ENCODE measurements at places on chromosomes 1 and 21. TPM values are rescaled to one million over a fixed set of nuclear protein-coding genes. Genes with fewer than 3 reads are reported as not detected.

Gene HNRNPR
- total RNA-seq: 201 TPM

Gene HSD3B1
- total RNA-seq: not detected

Gene OR2L3
- total RNA-seq: not detected

Gene EFHD2
- 17.8 TPM for total RNA-seq

Gene KCNE2
- 0.55 TPM for total RNA-seq

Gene NBPF11
- total RNA-seq: 29.7 TPM

Gene COL11A1
- total RNA-seq: 2.4 TPM

DNA sequence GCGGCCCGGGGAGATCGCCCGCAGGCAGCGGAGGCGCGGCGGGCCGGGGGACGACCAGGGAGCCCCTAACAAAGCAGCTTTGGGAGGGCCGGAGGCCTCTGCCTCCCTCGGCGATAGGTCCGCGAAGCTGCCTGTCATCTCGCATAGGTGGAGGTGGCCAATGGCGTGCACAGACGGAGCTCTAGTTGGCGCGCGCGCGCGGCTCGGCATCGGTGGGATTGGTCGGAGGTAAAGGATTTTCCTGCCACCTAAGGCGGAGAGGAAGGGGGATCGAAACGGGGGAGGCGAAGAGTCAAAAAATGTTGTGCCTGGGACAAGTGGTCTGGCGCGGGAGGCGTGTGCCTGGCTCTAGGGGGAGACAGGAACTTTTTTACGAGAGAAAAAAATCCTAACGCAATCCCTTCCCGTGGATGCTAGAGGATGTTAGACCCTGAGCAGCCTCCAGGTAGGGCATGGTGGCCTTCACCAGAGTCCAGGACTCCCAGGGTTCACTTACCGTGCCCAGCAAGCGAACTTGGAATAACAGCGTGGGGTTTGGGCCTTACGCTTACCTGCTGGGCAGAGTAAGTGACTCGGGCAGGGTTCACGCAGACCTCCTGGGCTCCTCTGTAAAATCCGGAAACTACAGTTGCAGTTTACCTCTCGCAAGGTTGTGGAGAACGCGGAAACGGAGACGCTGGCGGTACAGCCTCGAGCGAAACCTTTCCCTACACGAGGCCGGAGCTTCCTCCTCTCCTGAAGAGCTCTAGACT is 99.9 kb upstream of the SOD1 start:
- H3K27ac ChIP-seq: peak overlapping the region; percentile 96
- H3K4me1 ChIP-seq: peaks cover 29% of the 10 kb centered on the region
- H3K27me3 ChIP-seq: peaks cover 5% of the 10 kb centered on the region
- H3K36me3 ChIP-seq: peaks cover 1% of the 10 kb centered on the region
- DNase-seq: peak; percentile 97

DNA sequence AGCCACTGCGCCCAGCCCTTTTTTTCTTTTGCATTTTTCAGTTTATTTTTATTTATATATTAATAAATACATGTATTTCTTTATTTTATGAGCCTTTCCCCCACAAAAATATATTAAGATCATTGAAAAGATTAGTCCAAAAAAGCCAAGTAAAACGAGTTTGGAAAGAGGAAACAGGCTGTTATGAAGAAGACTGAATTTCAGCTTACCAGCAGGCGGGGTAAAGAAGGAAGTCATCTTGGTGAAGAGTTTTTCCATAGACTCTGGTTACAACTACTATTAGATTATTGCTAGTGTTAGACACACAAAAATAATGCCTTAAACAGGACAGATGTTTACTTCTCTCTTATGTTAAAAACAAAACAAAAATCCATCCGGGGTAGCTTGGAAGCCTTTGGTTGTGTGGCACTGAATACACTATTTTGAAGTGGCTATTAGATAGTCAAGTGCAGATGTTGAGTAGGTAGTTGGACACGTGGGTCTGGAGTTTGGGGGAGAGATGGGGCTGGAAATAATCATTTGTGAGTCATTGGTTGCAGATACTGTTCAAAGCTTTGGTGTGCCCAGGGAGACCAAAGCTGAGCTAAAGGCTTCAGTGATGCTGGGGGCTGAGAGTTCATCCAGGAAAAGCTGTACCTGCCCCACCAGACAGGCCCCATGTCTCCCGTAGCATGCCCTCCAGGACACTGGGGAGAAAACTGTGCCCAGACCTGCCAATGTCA is 8.7 kb upstream of the LRRC71 start:
- H3K27ac ChIP-seq: no peak overlapping the region
- peaks cover 4% of the 10 kb centered on the region for H3K4me1 ChIP-seq
- no peaks in the 10 kb centered on the region for H3K36me3 ChIP-seq
- H3K4me3 ChIP-seq: no peak overlapping the region
- peaks cover 62% of the 10 kb centered on the region for H3K27me3 ChIP-seq

- H3K4me3 ChIP-seq: no peak overlapping the region
- H3K27me3 ChIP-seq: no peaks in the 10 kb centered on the region
- no peaks in the 10 kb centered on the region for H3K36me3 ChIP-seq
- no peak for DNase-seq
- no peak overlapping the region for H3K27ac ChIP-seq
These were observed 172.2 kb downstream of the CHRM3 start for GRCh38 chr1:239558559-239558958.

DNA sequence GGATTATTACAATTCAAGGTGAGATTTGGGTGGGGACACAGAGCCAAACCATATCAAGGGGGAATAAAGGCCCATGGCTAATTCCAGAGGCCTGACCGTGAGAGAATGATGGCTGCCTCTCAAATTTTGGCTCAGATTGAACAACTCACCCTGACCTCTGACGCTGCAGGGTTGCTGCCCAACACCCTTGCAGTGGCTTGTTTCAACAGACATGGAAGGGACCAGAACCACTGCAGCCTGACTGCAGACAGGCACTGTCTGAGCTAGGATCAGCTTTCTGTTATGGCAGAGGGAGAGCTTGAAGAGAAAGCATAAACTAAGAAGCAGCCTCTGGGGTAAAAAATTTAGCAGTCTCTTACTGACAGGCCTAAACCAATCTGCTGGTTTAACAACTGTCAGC is 90.2 kb upstream of the GADD45A start:
- H3K27ac ChIP-seq: no peak overlapping the region
- peaks cover 3% of the 10 kb centered on the region for H3K27me3 ChIP-seq
- peaks cover 2% of the 10 kb centered on the region for H3K4me1 ChIP-seq
- no peak for DNase-seq

- H3K36me3 ChIP-seq: no peaks in the 10 kb centered on the region
- H3K27me3 ChIP-seq: peaks cover 2% of the 10 kb centered on the region
- no peak for DNase-seq
These were observed 568.8 kb upstream of the ZRANB2 start for GRCh38 chr1:71649608-71650007.

GRCh38 chr1:116390195-116390594 is 17.2 kb downstream of the ATP1A1 start:
- DNase-seq: no peak
- H3K27ac ChIP-seq: no peak overlapping the region
- no peaks in the 10 kb centered on the region for H3K27me3 ChIP-seq
- peaks cover 70% of the 10 kb centered on the region for H3K36me3 ChIP-seq
- H3K4me1 ChIP-seq: peaks cover 28% of the 10 kb centered on the region

DNA sequence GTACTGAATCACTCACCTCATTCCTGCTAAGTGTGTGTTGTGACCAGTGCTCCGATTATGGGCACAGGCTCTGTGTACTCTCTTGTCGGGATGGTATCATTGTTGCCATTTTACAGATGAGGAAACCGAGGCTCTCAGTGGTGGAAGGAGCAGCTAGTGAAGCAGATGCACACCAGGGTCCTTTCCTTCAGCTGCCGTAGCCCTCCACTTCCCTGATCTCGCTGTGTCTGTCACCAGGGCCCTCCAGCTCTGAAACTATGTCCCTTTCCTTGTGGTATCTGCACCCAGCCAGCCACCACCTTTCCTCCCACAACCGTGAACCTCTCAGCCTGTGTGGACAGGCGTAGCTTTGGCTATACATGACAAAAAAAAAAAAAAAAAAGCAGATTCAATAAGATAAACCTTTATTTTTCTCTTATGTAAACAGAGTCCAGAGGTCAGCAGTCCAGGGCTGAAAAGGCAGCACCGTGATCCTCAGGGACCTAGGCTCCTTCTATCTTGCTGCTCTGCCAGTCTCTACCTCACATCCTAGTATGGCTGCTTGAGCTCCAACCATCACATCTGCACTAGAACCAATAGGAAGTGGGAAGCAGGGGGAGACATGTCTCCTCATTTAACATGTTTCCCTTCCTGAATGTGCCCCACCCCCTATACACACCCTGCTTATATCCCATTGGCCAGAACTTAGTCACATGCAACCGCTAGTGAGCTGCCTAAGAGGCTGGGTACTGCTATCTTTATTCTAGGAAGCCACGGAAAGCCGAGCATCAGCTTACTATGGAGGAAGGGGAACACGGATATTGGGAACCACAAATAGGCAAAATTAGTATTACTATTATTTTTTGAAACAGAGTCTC is 44.3 kb downstream of the TMEM51 start:
- H3K27ac ChIP-seq: peak overlapping the region; percentile 76
- H3K4me3 ChIP-seq: no peak overlapping the region
